ENCODE measurements at places on chromosomes 12 and 14. TPM values are rescaled to one million over a fixed set of nuclear protein-coding genes. Genes with fewer than 3 reads are reported as not detected.

Gene FITM1
- not detected for total RNA-seq

Gene ADAM21
- not detected for total RNA-seq

Gene OR4L1
- total RNA-seq: not detected

Gene SLC38A2
- 324 TPM for total RNA-seq

Gene KLRK1
- total RNA-seq: 1.4 TPM

DNA sequence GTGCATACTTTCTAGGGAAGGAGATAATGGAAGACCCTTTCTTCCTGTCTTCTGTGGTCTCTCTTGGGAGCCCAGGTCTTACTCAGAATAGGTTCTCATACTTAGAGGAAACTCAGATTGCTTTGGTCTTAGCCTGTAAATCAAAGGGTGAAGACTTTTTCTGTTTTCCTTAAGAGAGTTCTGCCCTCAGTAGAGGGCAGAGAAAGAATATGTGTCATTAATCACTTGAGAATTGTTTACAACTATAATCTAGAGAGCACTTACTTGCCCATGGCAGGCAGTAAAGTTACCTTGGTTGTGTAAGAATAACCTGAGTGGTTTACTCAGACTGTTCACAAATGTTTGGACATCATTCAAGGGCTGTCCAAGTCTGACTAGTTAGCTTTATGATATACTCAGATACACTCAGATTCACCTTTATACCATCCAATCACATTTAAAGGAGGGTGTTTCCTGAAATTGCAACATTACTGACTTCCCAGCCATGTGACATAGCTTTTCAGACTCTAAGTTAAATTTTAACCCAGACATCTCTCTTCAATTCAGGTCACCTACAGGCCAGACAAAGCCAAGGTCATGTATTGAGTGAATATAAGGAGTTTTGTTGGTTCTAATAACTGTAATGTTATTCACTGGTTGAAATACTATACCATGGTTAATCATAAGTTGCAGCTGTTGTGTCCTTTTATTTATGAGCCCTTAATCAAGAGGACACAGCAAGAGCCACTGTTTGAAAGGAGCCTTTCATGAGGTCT is 372.2 kb downstream of the RAD51B start:
- no peak for DNase-seq

GRCh38 chr12:65953631-65954030 is 129.3 kb downstream of the HMGA2 start:
- DNase-seq: no peak

DNA sequence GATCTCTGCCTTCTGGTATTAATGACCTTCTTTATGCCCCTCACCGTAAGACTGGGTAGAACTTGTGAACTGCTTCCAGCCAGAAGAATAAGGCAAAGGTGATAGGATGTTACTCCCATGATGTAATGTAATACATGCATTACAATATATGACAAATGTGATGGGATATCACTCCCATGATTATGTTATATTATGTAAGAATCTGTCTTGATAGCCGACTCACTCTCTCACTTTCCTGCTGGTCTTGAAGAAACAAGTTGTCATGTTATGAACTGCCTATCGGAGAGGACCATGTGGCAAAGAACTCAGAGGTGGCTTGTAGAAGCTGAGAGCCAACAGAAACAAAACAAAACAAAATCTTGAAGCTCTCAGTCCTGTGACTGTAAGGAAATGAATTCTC is 30.6 kb upstream of the OSBPL8 start:
- DNase-seq: no peak

DNA sequence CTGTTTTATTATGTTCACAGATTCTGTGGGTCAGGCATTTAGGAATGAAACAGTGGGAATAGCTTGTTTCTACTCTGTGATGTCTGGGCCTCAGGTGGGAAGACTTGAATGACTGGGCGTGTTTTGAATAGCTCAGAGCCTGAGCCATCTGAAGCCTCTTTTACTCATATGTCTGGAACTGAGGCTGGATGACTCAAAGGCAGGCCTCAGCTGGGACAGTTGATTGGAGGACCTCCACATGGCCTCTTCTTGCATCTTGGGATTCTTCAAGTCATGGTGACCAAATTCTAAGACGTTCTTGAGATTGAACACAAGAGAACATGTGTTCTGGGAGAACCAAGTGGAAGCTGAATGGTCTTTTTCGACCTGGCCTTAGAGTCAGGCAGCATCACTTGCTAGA is 45.8 kb upstream of the TBX3 start:
- DNase-seq: no peak

GRCh38 chr14:83614956-83615355 is 1915.0 kb upstream of the FLRT2 start:
- DNase-seq: no peak

- no peak for DNase-seq
Measured at GRCh38 chr14:95697764-95698163, 11.5 kb downstream of the TCL1B start.

GRCh38 chr14:94748667-94749347 is 21.1 kb downstream of the GSC start:
- peak; percentile 32 for DNase-seq

DNA sequence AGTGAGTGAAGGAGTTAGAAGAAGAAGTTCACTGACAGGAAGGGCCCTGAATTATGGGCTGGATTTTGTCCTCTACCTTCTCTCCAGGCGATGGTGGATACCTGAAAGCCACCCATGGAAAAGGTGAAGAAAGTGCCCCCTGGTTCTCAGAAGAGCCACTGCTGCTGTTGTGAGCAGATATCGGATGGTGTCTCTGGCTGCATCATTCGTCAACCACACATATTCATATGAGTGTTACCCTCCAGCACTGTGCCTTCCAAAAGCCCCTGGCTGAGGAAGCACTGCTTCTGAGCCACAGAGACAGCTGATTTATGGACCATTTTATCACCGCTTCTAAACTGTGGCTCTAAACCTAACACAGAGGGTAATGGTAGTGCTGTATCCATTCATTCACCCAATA is 2.0 kb upstream of the ACTN1 start:
- DNase-seq: no peak

GRCh38 chr14:30838351-30838750 is 36.0 kb upstream of the COCH start:
- no peak for DNase-seq

GRCh38 chr12:106022568-106023012 is 116.2 kb downstream of the NUAK1 start:
- DNase-seq: no peak

DNA sequence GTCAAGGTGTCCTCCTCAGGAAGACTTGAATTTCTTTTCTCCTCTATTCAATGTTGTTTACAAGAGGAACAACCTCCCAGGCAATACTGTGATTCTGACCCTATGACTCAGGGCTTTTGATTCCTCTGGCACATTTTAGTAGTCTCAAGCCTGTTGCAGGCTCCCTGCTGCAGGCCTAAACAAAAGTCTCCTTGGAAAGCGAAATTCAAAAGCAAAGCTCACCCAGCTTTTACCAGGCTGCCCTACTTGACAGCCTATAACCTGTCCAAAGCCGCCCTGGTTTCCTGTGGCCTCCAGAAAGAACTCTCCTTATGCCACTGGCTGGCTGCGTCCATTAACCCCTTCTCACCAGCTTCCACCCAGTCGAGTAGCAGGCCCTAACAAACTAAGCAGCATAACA is 11.6 kb downstream of the FGD6 start:
- no peak for DNase-seq

- no peak for DNase-seq
Measured at GRCh38 chr12:63404611-63405010, 253.6 kb upstream of the AVPR1A start.

DNA sequence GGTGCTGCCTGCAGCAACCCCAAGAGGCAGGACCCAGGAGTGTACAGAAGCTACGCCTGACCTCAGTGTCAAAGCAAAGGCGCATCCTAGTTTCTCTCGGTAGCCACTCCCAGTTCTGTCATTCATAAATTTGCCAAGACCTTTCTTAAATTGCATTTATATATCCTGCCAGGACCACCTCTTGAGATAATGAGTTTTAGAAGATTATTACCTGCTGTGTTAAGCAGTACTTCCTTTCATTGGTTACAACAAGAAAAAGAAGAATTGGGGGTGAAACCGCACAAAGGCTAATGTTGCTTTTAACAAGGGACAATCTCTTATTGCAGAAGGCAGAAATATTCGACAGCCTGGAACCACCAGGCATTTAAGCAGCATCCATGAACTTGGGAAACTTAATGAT is 57.8 kb downstream of the CIT start:
- no peak for DNase-seq

DNA sequence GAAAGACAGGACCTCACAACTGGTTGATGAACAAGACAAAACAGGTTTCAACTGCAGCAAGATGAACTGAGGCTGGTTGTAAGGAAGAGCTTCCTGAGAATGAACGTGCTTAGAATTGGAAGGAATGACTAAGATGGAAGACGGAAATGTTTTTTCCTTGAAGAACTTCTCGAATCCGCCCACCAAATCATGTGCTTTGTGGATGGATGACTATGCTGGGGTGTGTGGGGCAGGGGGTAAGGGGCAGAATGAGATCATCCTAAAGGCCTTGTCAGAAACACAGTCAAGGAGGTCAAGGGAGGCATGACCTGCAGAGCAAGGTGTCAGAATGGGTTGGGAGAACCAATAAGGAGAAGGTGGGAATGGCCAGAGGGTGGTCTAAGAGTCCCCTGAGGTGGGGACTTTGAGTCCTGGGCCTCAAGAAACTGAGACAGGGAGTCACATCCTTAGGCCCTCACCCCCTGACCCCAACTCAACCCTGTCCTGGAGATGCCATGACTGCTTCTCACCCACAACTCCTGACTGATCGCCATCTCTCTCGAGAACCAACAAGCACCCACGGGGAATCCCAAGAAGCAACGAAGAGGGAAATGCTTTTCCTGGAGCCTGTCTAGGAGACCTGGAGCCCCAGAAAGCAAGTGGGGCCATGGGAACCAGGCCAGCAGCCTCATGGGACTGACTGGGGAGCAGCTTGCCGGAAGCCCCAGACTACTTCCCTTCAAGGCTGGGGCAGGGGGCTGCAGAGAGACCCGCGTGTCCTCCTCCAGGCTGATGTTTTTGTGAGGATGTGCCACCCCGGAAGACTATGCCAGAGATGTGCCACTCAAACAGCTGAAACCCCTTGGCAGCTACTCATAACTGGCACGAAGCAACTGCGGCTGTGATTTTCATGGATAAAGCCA is 84.0 kb downstream of the ACTN1 start:
- DNase-seq: no peak

- no peak for DNase-seq
Measured at GRCh38 chr12:93729934-93730333, 52.8 kb downstream of the CRADD start.

DNA sequence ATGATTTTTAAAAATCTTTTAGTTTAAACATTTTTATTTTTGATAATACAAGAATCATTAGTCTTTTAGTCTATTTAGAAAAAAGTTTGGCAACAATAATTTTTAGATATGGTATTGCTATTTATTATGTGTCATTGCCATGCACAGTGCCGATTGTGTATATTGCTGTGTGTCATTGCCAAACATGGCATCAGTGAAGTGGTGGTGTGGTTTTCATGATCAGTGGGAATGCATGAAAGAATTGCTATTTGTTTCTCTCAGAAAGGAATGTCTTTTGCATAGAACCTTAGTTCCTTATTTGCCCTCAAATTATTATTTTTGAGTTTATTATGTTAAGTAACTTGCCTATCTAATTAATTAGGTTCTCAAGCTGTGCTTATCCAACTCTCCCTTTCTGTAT is 397.5 kb upstream of the PDE3A start:
- no peak for DNase-seq

- DNase-seq: no peak
Measured at GRCh38 chr12:26632756-26633155, 200.2 kb downstream of the ITPR2 start.

GRCh38 chr14:98507264-98507663 is 764.7 kb downstream of the BCL11B start:
- no peak for DNase-seq

DNA sequence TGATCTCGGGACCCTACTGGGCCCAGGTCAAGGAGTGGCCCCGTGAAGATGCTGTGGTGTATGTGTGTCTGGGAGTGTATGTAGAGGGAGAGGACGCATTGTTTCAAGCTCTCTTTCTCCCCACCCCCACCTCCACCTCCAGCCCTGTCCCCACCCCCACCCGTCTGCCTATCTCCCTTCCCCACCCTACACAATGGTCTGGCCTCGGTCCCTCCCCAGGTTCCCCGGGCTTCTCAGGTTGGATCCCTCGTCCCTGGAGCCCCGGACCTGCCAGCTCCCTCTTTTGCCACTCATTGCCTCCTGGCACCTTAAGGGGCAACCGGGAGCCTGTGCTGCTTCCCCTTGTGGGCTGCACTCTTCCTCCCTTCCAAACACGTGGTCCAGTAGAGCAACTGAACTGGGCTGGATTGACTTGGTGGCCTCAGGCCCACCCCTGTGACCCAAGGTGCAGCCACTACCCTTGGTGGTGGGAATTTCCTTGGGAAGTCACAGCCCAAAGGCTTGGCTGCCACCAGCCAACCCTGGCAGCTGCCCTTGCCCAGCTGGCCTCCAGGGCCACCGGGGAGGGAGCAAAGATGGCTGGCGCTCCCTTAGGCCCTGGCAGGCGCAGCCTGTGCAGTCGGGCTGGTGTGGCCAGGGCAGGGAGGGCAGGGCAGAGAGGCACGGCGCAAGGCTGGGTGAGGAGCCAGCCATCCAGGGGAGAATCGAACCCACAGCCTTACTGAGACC is 628 bp downstream of the VRTN start:
- DNase-seq: peak; percentile 59

GRCh38 chr12:75721796-75722195 is 210.4 kb upstream of the KRR1 start:
- DNase-seq: no peak

DNA sequence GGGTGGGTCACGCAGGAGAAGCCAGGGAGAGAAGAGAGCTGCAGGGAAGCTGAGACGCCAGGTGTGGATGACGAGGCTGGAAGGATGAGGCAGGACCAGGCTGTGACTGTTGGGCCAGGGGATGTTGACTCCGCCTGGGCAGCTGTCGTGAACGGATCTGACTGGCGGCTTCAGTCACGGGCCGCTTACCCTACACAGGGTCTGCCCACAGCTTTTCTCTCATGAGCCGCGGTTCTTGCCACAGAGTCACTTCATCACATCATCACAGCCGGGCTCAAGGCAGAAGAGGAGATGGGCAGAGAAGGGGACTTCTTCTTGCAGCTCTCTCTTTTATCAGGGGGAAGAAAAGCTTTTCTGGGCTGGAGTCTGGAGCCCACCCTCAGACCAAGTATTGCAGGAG is 7.7 kb downstream of the CLBA1 start:
- no peak for DNase-seq

DNA sequence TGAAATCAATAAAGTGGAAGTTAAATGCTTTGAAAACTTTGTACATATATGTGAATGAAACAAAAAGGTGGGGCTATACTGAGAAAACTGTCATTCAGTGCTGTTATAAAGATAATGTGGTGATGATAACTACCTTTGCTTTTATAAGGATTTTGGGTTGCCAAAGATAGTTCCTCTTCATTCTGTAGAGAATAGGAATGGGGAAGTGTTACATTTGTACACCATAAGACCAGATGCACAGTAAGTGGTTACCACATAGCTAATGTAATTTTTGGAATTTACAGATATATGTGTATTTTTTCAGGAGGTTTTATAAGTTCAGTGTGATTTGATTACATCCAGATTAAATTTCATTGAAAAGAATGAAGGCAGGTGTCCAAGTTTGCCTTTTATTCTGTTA is 18.1 kb downstream of the RAB21 start:
- DNase-seq: no peak

- no peak for DNase-seq
Measured at GRCh38 chr14:48967419-48967818, 618.8 kb downstream of the RPS29 start.

- DNase-seq: no peak
Measured at GRCh38 chr12:15899282-15899870, 11.8 kb upstream of the DERA start.

- DNase-seq: peak; percentile 53
Measured at GRCh38 chr12:41122894-41123293, 65.2 kb upstream of the PDZRN4 start.

Measured in posterior vena cava (tissue), 2 donors.